HuH-7 (cell line): ENCODE measurements at places on chromosomes 16 and 17.
A peak's percentile ranks its signal among the peaks of the same experiment; 100 is the strongest.

DNA sequence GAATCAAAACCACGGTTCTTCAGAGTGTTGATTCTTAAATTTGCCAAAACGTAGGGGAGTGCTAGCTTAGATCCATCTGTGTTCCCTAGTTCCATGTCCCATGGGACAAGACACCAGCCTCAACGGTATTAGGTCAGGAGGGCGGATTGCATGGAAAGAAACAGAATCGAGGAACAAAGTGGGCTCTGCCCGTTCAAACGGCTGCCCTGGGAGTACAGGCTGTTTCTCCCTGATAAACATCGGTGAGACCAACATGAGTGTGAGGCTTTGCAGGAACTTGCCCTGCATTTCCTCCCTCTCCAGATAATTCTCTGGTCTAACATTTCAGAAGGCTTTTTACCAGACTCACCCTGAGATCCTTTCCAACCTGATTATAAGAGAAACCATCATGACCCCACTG, 82.2 kb downstream of the MRM3 start:
- no peak for DNase-seq

DNA sequence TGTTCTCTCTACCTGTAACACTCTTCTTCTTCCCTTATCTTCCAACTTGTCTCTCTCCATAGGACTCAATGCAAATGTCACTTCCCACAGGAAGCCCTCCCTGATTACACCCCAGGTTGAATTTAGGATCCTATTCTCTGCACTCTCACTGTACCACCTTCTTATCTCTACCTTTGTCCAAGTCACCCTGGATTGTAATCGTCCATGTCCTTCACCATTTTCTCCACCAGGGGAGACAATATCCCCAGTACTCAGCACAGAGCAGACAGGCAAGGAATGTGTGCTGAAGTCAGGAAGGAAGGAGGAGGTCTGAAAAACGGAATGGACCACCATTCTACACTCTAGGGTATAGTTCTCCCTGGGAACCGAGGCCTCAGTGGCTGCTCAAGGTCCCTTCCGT, 14.2 kb downstream of the C16orf82 start:
- peak; percentile 47 for DNase-seq

DNA sequence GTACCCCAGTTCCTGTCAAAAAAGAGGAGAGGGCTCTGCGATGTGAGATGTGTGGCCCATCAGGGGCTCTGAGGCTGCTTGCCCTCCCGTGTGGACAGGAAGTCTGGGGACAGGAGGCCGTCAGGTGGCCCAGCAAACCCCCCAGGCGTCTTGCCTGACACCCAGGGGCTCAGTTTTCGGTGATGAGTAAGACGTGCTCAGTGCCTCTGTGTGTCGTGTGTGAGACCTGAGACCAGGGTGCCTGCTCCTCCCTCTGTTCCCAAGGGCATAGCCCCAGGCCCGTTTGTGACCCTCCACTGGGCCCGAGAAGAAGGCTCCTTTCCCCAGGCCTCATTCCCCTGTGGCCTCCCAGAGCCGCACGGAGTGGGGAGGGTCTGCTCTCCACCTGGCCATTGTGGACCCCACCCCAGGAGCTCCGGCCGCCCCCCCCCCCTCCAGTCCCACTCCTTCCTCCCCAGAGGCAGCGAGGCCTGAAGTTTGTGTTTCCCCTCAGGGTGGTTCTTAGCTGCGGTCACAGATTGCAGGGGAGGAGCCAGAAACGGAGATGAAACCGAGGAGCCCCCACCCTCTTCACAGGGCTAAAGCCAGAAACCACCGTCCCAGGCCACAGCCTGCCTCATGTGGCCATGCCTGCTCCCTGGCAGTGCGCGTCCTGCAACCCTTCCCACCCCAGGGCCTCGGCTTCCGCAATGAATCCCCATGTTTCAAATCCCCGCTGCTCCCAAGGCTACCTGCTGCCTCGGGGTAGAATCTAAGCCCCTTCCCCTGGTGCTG, 4.9 kb upstream of the ACTG1 start:
- DNase-seq = no peak

DNA sequence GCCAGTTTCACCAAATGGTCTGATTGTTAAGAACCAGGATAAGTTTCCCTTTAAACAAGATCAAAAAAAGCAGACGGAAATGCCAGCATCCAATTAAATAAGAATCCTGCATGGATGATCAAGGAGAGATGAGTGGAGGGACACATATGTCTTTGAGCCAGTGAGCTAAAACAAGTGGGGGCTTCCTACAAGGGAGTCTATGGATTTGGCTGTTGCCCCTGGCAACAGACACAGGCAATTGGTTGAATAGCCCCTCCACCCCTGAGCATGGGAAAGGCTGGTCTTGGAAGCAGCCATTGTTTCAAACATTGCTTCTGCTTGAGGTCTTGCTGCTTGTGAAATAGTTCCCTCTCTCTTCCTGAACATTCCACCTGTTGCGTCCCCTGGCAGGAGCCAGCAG, 374.7 kb upstream of the ERCC4 start:
- no peak for DNase-seq

DNA sequence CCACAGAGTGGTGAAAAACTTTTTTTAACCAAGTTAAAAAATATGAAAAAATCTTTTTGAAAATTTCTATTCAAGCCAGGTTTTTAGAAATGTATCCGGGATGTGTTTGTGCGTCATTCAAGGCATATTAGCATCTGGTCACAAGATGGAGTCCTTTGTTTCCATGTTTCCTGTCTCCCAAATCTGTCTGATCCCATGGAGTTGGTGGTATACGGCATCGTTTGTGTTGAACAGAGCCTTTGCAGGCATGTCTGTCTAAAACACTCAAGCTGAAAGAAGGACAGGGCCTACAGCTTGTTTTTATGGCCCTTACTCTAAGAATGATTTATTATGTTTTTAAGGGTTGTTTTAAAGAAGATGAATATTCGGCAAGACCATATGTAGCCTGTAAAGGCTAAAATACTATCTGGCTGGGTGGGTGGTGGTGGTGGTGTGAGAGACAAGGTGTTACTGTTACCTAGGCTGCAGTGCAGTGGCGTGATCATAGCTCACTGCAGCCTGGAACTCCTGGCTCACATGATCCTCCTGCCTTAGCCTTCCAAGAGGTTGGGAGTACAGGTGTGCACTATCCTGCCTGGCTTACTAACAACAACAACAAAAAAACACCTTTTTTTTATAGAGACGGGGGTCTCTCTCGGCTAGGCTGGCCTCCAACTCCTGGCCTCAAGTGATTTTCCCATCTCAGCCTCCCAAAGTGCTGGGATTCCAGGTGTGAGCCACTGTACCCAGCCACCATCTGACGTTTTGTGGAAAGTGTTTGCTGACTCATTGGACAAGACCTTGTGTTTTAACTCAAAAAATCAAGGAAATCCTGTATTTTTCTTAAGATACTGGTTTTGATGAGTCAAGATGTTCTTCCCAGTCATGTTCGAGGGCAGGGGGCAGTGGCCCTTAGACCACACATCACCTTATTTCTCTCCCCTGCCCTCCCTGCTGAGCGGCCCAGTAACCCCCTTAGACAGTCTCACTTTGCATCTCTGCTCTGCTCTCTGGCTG, 52.2 kb downstream of the NDE1 start:
- DNase-seq = no peak
